Large intestine (tissue), 12 donors: ENCODE measurements at places on chromosomes 4 and X. TPM values are rescaled to one million over a fixed set of nuclear protein-coding genes. Genes with fewer than 3 reads are reported as not detected.
A peak's percentile ranks its signal among the peaks of the same experiment; 100 is the strongest.

GRCh38 chr4:112170451-112170993 lies 25.3 kb downstream of the FAM241A start:
- H3K4me3 ChIP-seq: no peak overlapping the region
- no peak overlapping the region for H3K27ac ChIP-seq
- no peaks in the 10 kb centered on the region for H3K36me3 ChIP-seq
- no peaks in the 10 kb centered on the region for H3K4me1 ChIP-seq
- H3K27me3 ChIP-seq: no peaks in the 10 kb centered on the region
- no peak for DNase-seq

DNA sequence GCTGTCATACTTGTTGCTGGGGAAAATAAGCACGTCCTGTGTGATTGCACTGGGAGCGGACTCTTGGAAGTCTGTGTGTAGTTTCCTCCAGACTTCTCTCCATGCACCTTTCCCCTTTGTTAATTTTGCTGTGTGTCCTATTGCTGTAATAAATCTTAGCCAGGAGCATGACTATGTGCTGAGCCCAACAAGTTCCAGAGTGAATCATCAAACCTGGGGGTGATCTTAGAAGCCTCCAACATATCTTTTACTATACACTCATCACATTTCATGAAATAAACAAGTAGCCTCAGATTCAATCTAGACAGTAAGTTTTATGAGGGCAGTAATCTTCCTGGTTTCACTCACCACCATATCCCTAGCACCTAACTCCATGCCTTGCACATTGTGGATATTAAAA lies 43.3 kb upstream of the FGF13 start:
- H3K36me3 ChIP-seq: no peaks in the 10 kb centered on the region
- H3K27me3 ChIP-seq: no peaks in the 10 kb centered on the region
- no peak overlapping the region for H3K4me3 ChIP-seq
- no peak for DNase-seq

GRCh38 chr4:25095837-25096236 lies 64.4 kb downstream of the SEPSECS start:
- H3K27ac ChIP-seq: no peak overlapping the region
- DNase-seq: no peak
- no peak overlapping the region for H3K4me3 ChIP-seq
- no peaks in the 10 kb centered on the region for H3K4me1 ChIP-seq

DNA sequence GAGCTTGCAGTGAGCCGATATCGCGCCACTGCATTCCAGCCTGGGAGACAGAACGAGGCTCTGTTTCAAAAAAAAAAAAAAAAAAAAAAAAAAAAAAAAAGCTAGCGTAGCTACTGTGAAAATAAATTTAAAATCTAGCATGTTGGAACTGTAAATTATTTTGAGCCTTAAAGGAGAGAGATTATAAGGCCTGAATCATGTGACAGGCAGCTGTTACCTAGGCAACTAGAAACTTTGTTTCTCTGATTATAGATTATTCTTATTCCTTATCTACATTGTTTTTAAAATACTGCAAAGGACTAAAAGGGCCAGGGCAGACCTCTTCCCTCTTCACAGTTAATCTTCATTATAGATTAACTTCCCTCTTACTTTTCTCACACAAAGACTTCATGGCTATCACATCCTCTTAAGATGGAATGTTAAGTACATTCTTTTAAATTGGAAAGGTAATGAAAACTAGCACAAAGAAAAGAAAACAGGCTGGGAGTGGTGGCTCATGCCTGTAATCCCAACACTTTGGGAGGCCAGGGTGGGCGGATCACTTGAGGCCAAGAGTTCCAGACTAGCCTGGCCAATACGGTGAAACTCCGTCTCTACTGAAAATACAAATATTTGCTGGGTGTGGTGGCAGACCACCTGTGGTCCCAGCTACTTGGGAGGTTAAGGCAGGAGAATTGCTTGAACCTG lies 21.1 kb upstream of the PDS5A start:
- H3K27ac ChIP-seq: no peak overlapping the region
- H3K27me3 ChIP-seq: no peaks in the 10 kb centered on the region
- no peak overlapping the region for H3K4me3 ChIP-seq
- no peak for DNase-seq

DNA sequence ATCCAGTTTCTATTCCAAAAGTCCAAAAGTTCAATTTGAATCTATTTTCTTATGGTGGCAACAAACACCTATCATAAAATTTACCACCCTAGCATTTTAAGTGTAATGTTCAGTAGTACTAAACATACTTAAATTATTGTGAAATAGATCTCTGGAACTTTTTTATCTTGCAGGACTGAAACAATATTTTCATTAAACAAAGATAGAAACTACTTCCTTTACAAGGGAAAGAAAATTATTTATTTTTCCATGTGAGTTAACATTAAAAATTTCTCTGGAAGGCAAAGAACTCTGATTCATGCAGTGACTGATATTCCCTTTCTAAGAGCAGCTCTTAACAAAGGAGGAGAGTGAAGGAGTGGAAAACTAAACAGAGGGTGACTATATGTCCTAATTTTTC lies 40.2 kb downstream of the ADH7 start:
- peaks cover 4% of the 10 kb centered on the region for H3K4me1 ChIP-seq
- no peaks in the 10 kb centered on the region for H3K36me3 ChIP-seq
- H3K27ac ChIP-seq: peak overlapping the region; percentile 41
- no peak overlapping the region for H3K4me3 ChIP-seq

DNA sequence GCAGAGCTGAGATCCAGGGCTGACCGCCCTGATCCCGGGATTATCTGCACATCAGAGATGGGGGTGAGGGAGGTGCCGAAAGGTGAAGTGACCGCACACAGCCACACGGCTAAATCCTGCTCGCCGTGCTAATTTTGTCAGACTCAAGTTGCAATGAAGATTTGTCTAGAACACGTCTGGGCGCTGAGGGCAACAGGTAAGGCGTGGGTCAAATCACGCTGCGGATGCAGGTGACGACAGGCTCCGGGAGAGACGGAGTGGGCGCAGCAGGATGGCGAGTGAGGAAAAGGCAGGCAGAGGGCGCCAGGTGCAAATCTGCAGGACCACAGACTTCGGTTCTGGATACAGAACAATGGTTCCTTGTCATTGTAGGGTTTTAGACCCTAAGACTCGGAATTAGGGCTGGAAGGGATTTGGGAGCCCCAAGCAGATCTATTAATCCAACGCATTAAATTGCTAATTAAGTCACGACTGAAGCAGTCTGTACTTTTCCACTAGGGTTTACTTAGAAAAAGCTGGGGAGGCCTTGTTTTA lies 1.9 kb upstream of the TBC1D14 start:
- H3K27me3 ChIP-seq: no peaks in the 10 kb centered on the region
- no peak overlapping the region for H3K27ac ChIP-seq
- peaks cover 29% of the 10 kb centered on the region for H3K4me1 ChIP-seq

- no peaks in the 10 kb centered on the region for H3K27me3 ChIP-seq
- DNase-seq: peak; percentile 50
- no peak overlapping the region for H3K4me3 ChIP-seq
- peak overlapping the region; percentile 43 for H3K27ac ChIP-seq
- H3K4me1 ChIP-seq: no peaks in the 10 kb centered on the region
- no peaks in the 10 kb centered on the region for H3K36me3 ChIP-seq
Measured at GRCh38 chr4:87540146-87541058, 11.2 kb upstream of the SPARCL1 start.

- no peak overlapping the region for H3K4me3 ChIP-seq
- no peak for DNase-seq
- peaks cover 16% of the 10 kb centered on the region for H3K36me3 ChIP-seq
- no peaks in the 10 kb centered on the region for H3K4me1 ChIP-seq
Measured at GRCh38 chrX:10450229-10450958, 170.0 kb downstream of the MID1 start.

GRCh38 chrX:9327747-9328145 lies 137.1 kb upstream of the TBL1X start:
- no peaks in the 10 kb centered on the region for H3K4me1 ChIP-seq
- no peak for DNase-seq
- no peaks in the 10 kb centered on the region for H3K36me3 ChIP-seq
- H3K27me3 ChIP-seq: no peaks in the 10 kb centered on the region

DNA sequence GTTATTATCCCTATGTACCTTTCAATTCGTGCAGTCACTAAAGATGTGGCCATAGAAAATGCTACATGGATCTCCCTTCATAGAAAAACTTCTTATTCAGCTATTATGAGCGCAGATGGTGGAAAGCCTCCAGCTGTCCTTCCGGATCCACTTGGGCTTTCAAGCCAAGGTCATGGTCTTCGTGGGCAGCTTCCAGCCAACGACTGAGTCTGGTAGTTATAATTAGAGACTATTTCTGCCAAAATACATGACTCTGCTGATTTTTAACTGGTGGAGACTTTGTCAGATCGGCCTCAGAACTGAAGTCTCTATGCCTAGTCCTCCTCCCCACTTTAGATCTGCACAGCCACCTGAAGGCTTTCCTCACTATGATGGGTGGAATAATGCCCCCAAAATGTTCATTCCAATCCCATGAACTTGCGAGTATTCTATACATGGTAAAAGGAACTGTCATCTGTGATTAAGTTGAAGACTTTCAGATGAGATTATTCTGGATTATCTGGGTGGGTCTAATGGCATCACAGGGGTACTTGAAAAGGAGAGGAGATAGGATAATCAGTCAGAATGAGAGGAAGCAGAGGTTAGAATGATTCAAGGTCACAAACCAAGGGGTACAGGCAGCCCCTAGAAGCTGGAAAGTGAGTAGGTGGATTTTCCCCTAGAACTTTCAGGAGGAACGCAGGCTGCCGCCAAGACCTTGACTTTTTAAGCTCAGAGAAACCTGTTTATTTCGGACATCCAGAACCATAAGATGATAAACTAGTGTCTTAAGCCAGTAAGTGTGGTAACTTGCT lies 171.1 kb upstream of the CXCL13 start:
- H3K36me3 ChIP-seq: no peaks in the 10 kb centered on the region
- no peak overlapping the region for H3K27ac ChIP-seq
- no peak for DNase-seq
- no peaks in the 10 kb centered on the region for H3K4me1 ChIP-seq
- H3K27me3 ChIP-seq: no peaks in the 10 kb centered on the region

DNA sequence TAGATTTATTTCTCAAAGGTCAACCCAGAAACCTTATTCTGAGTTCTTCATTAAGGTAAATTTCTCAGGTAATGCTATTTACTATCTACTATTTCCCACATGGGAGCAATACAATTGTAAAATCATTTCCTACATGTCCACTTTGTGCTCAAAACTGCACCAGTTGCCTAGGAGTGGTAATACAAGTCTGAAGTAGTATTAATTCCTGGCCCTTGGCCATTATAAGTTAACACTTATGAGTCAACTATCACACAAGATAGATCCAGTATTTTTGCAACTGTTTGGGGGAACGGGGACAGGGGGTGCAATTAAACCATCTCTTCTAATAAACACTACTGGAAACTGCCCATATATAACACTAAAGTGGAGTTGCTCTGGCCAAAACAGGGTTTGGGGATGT lies 48.9 kb downstream of the ACSL4 start:
- H3K36me3 ChIP-seq: no peaks in the 10 kb centered on the region
- no peak overlapping the region for H3K4me3 ChIP-seq
- H3K4me1 ChIP-seq: no peaks in the 10 kb centered on the region
- no peak overlapping the region for H3K27ac ChIP-seq

DNA sequence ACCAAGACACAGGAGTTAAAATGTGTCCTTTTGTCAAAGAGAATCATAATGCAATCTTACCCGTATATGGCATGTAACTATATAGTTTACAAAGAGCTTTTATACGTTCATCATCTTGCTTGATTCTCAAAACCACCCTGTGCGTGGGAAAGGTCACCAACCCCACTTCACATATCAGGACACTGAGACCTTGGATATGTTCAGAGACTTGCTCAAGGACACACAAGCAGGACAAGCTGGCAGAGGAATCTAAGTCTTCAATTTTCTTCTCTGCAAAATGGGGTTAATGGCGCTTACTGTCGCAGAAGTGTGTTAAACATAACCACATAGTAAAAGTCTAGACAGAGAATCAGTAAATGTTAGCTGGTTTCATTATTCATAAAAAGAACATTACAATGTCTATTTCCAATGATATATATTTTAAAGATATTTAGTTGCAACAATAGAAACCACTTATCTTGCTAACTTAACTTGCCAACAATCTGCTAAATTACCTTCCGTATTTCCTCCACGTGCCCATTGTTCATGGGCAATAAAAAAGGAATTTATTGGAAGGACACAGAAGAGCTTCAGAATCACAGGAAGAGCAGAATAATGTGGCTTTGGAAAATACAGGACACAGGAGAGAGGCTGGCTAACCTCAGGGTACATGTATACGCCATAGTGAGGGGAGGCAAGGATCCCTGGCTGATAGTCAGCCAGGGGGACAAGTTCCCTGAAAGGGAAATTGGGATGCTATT lies 64.6 kb upstream of the TAPT1 start:
- H3K4me1 ChIP-seq: no peaks in the 10 kb centered on the region
- no peaks in the 10 kb centered on the region for H3K27me3 ChIP-seq
- H3K36me3 ChIP-seq: no peaks in the 10 kb centered on the region
- DNase-seq: no peak
- no peak overlapping the region for H3K27ac ChIP-seq

DNA sequence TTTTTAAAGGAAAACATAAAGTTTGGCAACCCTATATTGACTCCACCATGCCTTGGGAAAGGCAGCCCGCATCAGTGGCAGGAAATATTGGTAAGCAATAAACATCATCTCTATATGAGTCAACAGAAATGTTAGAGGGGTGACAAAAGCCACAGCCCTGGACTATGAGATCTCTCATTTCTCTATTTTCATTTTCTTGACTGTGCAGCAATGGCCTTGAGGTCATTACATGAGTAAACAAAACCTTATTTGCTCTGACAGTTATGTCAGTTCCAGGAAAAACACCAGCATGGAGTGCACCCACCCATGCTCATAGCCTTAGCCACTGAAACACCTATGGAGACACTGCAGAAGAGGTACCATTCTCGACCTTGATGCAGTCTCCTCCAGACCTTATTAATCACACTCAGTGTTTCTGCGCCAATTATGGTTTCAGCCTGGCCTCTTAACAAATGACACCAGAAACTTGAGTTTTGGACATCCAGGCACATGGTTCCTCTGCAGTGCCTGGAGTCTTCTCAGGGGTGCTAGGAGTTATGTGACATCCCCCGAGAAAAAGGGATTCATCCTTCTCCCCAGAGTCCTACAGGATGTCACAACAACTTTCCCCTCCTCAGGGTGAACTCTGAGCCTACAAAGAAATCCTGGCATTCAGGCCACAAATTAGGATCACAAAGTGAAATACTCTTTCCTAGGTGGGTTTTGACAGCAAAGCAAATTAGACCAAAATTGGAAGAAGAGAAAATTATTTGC lies 16.0 kb upstream of the HPGD start:
- H3K4me1 ChIP-seq: no peaks in the 10 kb centered on the region
- H3K27me3 ChIP-seq: no peaks in the 10 kb centered on the region
- H3K36me3 ChIP-seq: no peaks in the 10 kb centered on the region
- no peak for DNase-seq

- no peaks in the 10 kb centered on the region for H3K4me1 ChIP-seq
- H3K27me3 ChIP-seq: no peaks in the 10 kb centered on the region
- H3K27ac ChIP-seq: no peak overlapping the region
- H3K36me3 ChIP-seq: no peaks in the 10 kb centered on the region
- no peak for DNase-seq
Measured at GRCh38 chr4:149141391-149141790, 674.3 kb downstream of the IQCM start.

The CDKL2 gene
- 1.6 TPM for polyA plus RNA-seq

The F8A2 gene
- not detected for polyA plus RNA-seq

The PFKFB1 gene
- polyA plus RNA-seq: 0.63 TPM

The IL21 gene
- polyA plus RNA-seq: not detected

The PRR32 gene
- 0.18 TPM for polyA plus RNA-seq

The CASP3 gene
- 53.4 TPM for polyA plus RNA-seq

The PUDP gene
- polyA plus RNA-seq: 25.9 TPM

The STARD8 gene
- 2.6 TPM for polyA plus RNA-seq
